ENCODE measurements at places on chromosomes 16 and 17.

DNA sequence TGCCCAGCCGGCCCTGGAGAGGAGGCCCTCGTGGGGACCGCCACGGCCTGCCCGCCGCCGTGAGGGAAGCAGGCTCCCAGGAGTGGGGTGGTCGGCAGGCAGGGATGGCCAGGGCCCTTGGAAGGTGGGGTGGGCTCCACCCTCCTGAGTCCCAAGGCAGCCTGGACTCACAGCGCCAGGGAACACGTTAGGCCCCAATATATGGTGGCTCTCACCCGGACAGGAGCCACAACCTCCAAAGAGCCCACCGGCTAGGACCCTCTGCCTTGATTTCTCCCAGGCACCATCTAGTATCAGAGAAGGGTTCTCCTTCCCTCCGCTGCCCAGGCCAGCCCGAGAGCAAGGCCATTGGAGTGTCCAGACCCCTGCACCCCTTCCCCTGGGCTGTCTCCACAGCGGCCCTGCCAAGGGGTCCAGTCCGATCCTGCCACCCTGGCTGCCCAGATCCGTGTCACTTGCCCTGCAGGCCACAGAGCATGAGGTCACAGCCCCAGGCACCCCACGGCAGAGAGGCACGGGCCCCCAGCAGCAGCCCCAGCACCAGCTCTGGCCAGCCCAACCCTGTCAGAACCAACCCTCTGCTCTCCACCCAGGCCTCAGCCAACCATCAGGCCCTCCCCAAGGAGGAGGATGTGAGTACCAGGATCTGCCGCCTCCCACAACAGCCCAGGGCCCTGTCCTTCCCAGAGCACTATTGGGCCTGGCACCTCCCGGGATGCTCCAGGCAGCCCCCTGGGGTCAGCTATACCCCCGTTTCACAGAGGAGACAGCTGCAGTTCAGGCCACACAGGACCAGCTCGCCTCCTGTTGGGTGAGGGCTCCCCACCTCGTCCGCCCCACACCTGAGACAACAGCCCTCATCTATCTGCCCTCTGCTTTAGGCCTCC, 1.1 kb upstream of the AXIN1 start:
- no peak for DNase-seq

- DNase-seq = no peak
These were observed 33.3 kb downstream of the NDEL1 start for GRCh38 chr17:8468980-8469379.

GRCh38 chr16:2475413-2476344, 752 bp downstream of the TBC1D24 start:
- DNase-seq = peak; percentile 48

DNA sequence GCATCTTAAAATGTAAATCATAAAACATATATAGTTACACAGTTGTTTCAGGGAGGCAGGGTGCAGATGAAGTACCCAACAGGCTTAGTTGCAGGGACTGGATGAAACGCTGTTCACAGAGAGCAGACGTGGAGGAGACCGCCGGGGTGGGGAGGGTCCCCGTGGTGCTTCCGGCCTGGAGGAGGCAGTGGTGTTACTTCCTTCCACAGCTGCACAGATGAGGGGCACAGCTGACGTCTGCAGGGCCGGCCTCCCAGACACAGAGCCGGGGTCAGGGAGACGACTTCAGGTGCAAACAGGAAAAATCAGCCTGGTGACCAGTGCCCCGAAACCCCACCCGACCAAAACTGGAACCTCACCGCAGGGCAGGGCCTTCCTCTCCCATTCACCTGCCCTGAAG, 17.1 kb downstream of the SPIRE2 start:
- peak; percentile 27 for DNase-seq

GRCh38 chr17:51401279-51401678, 140.9 kb downstream of the UTP18 start:
- no peak for DNase-seq

DNA sequence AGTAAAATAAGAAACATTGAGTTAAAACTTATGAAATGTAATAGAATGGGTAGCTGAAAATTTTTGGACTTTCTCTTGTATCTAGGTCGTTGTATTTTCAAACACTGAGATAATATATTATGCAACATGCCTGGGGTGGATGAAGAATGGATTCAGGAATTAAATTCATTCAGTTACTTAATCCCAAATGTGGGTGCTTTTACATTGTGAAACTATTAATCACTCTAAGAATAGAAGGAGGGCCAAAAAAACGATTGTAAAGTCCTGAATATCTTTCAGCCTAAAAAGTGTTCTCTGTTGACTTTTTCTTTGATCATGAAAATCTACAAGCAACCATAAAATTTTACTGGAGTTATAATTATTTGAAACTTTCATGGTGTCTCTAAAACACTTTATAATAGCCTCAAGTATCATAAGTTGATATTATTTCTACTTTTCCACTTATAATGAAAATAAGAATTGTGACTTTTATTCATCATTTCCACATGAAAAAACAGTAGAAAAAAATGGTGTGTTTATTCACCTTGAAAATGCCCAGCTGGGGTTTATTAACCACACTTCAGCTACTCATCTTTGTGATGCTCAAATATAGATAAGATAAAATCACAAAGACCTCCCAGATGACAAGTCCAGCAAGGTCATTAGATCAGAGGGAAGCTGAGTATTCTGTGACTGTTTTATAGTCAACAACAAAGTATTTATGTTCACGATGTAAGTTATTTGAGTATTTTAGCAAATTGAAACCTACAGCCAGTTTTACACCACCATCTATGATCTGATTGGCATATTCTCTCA, 619.9 kb upstream of the SOX9 start:
- DNase-seq = no peak

- peak; percentile 98 for DNase-seq
These were observed at the start of the genes FTO and RPGRIP1L for GRCh38 chr16:53703590-53704444. FTO (plus strand) TSS chr16:53704156. RPGRIP1L (minus strand) TSS chr16:53703859; CDS start chr16:53700723, 3,136 bp downstream.

DNA sequence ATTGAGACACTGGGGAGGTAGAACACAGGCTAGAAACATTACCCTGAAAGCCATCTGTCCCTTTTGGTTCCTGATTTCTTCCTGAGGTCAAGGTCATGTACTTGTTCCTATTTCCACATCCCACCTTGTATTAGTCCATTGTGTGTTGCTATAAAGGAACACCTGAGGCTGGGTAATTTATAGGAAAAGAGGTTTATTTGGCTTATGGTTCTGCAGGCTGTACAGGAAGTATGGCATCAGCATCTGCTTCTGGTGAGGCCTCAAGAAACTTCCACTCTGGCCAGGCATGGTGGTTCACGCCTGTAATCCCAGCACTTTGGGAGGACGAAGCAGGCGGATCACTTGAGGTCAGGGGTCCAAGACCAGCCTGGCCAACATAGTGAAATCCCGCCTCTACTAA, 7.4 kb upstream of the MED9 start:
- DNase-seq = no peak

- no peak for DNase-seq
These were observed 166.8 kb downstream of the SOX9 start for GRCh38 chr17:72287586-72287985.

DNA sequence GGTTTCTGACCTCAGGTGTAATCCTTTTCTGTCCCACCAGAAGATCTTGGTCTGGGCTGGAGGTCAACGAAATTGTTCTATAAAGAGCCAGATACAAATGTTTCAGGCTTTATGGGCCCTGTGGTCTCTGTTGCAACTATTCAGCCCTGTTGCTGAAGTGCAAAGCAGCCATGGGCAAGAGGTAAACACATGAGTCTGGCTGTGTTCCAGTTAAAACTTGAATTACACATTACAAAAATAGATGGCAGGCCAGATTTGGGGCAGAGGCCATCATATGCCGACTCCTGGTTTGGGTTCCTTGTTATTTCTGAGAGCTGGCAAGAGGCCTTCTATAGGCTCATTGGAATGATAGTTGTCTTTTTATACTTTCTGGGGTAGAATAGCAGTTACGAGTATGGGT, 114.4 kb downstream of the SDR42E1 start:
- no peak for DNase-seq

- no peak for DNase-seq
These were observed 30.3 kb upstream of the CAPN15 start for GRCh38 chr16:497258-497657.

- no peak for DNase-seq
These were observed 48.5 kb downstream of the ARHGAP27 start for GRCh38 chr17:45384047-45384788.

DNA sequence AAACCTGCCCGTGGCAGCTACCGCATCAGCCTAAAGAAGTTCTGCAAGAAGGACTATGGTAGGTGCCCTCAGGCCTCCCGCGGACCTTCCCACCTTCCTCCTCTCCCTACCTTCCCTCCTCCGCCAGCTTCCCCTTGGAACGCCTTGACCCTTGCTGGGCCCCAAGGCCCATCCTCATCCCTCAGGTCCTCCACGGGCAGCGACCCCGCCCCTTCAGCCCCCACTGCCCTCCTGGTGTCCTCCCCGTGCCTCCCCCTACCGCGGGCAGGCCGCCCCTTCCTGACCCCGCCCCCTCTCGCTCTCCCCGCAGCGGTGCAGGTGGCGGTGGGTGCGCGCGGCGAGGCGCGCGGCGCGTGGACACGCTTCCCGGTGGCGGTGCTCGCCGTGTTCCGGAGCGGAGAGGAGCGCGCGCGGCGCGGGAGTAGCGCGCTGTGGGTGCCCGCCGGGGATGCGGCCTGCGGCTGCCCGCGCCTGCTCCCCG, 1.4 kb upstream of the TBC1D24 start:
- peak; percentile 32 for DNase-seq

GRCh38 chr17:41593306-41593981, 6.7 kb upstream of the KRT14 start:
- DNase-seq = no peak

DNA sequence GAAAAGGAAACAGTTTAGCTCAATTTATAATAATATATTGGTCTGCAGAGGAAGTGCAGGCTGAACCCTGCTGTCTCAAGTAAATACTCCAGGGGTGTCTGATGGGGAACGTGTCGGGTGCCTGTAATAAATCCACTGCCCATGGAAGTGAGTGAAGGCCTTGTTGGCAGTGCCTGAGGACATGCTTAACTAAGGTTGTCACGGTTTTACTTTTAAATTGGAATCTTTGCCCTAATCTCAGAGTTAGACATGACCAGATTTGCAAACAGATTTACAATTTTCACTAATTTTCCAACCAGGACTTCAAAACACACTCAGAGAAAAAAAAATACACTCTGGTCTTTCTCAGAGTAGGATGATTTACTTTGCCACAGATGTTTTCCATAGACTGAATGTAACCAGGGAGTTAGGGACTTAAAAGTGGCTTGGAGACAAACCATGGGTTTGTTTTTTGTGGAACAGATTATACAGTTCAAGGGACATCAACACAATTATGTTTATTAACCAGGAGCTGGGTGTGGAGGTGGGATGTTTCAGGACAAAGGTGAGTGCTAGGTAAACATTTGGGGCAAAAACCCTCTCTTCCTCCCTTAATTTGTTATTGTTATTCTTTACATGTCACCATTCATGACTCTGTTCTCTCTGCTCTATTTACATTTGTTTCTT, 144.5 kb downstream of the FTO start:
- DNase-seq = no peak

DNA sequence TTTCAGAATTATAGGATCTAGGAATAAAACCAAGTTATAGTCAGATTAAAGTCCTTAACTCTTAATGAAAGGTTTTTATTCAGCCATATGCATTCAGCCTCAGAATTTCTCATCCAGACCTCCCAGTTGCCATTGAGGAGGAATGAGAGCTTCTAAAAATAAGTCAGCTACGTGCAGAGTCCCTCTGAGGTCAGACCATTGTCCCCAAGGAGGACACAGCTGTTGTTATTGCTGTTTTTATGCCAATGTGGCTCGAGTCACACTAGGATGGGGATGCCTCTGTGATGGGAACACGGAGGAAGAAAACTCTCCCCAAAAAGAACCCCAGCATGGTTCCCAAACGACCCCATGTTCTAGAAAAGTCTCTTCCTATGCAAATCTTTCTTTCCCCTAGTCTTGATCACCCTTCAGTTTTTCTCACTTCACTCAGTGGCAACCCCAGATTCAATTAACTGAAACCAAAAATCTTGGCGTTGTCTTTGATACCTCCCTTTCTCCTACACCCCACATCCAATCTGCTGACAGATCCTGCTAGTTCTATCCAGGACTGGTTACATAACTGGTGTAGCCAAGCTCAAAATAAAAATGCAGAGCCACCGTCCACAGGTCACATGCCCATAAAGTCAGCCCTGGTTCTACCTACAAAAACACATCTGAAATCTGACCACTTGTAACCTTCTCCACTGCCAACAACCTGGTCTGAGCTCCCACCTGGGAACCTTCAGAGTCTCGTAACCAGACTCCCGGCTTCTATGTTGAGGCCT, 138.2 kb upstream of the ERCC4 start:
- DNase-seq = no peak

DNA sequence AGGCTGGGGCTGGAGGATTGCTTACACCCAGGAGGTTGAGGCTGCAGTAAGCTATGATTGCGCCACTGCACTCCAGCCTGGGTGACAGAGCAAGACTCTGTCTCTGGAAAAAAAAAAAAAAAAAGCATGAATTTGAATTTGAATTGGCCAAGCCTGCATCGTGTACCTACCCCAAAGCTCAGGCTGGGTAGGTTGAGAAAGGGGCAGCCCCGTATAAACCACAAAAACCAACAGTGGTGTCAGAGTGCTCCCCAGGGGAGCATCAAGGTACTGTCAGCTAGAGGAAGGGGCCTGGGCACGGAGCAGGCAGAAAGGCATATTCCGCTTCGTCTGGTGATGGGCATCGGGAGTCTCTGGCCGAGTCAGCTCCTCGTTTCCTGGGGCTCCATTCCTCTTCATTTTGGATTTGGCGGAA, 40.9 kb downstream of the RAP1GAP2 start:
- DNase-seq = peak; percentile 60

DNA sequence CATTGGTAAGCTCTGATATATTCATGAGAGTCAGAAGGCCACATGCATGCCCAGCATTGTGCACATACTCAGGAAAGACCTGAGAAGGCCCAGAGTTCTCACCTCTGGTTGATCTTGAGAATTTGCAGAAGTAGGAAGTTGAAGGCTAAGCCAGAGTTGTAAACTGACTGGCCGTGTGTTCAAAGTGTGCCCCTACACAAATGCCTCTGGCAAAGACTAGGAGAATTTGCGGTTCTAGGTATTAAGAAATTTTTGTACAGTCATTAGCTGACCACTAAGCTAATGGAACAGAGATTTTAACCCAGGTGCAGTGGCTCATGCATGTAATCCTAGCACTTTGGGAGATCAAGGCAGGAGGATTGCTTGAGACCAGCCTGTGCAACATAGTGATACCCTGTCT, 25.0 kb downstream of the FBXL20 start:
- no peak for DNase-seq

GRCh38 chr16:23771027-23771426, 16.2 kb downstream of the CHP2 start:
- DNase-seq = no peak

- DNase-seq = no peak
These were observed 67.4 kb downstream of the PRKCA start for GRCh38 chr17:66369830-66370229.

Measured in activated CD4-positive, alpha-beta T cell treated with anti-CD3 and anti-CD28 coated beads, Interleukin-2, amount 50 U/mL, for 48 hours (primary cell).